ENCODE measurements at places on chromosomes 16 and 17.
A peak's percentile ranks its signal among the peaks of the same experiment; 100 is the strongest.

DNA sequence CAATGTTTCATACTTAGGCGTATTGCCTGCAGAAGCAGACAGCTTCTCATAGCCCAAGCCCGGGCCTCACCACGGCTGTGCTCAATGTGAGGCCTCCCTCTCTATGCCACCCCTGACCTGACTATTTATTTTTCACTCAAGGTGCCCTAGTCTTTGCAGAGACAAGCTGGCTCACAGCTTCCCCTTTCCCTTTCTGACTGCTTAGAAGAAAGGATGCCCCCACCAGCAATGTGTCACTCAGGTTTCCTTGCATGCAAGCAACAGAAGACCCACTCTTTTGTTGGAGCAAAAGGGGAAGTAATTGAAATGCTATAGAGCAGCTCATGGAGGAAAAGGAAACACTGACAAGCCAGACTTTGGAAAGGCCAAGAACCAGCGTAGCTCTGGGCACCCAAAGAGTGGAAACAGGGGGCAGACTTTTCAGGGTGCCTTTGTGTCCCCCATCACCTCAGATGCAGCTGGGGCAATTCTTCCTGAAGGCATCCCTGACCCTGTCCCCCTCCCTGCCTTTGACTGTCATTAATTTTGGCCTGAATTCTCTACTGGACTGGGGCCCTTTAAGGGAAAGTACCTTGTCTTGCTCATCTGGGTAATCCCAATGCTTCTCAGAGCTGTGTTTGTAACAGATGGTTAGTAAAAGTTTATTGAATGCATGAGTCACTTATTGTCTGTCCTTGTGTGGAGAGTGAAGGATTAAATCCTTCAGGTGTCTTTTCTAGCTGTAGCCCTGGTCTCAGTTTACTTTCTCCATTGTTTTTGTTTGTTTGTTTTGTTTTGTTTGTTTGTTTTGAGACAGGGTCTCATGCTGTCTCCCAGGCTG is 17.8 kb downstream of the RGS9 start:
- no peak for DNase-seq

DNA sequence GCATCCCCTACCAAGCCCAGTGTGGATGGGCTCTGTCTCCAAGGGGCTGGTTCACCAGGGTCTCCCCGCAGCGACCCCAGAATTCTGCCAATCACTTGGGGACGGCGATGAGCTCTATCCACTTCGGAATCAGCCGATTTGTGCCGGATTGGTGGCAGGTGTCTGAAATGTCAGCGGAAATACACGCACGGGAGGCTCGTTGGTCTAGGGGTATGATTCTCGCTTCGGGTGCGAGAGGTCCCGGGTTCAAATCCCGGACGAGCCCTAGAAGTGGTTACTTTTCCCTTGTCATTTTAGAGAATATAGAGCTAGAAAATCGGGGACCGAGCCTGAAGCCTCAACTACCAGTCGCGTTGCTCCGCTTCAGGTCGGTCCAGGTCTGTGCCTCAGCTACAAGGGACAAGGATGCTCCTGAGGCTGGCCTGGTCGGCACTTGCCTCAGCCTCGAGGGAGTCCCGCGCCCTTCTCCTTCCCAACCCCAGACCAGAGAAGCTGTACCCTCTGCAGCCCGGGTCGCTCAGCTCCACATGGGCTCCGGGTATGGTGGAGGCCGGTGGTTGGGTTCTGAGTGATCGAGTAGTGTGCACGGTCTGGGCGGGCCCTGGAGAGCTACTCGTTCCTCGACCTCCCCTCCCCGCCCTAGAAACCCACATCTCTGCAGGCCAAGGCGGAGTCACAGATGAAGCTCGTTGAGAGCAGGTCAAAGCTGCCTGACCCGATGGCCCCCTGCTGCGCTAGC is 16.0 kb upstream of the OR1F1 start:
- no peak for DNase-seq

- DNase-seq = no peak
Measured at GRCh38 chr16:8663192-8664089, 11.0 kb upstream of the ABAT start.

GRCh38 chr17:18040261-18040858 is 1.2 kb downstream of the GID4 start:
- no peak for DNase-seq

DNA sequence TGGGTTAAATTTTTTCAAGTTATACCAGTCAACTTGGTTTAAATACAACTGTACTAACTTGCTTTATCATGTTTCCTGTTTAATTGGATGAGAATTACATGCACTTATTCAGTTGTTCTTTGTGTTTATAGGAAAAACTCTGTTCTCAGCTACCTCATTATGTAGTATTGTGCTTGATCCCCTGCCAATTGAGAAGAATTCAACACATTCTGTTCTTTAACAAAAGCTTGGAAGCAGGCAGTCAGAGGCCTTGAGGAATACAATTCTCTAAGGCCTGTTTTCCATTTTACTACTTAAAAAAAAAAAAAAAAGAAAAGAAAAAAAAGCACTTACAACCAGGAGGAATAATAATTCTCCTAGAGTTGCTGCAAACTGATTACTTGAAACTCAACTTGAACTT is 60.6 kb upstream of the CMIP start:
- no peak for DNase-seq

DNA sequence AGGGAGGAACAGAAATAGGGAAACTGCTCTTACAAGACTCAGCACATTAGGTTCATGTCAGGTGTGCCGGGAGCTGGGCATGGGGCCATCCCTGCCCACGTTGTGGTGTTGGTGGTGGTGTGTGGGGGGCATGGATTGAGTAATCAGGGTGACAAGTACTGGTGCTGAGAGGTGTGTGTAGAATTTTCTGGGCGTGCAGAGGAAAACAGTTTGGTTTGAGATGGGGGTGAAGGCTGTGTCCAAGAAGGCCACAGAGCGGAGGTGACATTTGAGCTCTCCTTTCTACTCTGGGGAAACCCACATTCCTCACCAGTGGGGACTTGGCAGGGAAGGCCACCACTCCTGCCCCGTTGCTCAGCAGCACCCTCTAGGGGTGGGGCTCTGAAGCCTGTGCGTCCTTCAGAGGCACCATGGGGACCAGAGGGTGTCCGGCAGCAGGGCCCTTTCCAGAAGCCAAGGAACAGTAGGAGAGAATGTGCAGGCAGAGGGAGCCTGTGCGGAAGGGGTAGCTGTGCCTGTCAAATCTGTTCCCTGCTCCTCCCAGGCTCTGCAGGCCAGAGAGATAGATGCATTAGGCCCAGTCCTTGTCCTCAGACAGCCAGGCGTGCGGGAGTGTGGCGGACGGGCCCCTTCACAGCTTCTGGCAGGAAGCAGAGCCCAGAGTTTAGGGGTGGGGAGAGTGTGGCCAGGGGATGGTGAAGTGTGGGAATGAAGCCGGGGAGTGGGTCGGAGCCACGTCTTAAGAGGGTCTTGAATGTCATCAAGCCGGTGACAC is 48.7 kb upstream of the GSE1 start:
- DNase-seq = no peak

DNA sequence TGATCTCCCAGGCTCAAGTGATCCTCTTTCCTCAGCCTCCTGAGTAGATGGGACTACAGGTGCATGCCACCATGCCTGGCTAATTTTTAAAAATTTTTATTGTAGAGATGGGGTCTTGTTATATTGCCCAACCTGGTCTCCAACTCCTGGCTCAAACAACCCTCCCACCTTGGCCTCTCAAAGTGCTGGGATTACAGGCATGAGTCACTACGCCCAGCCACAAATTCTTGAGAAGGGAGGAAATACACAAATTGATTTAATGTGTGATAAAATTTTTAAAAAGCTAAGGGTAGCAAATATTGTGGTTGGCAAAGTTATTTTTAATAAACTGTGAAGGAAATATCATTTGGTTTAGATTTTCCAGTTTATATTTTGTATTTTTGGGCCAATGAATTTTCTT is 9.6 kb downstream of the ITGAD start:
- DNase-seq = no peak

DNA sequence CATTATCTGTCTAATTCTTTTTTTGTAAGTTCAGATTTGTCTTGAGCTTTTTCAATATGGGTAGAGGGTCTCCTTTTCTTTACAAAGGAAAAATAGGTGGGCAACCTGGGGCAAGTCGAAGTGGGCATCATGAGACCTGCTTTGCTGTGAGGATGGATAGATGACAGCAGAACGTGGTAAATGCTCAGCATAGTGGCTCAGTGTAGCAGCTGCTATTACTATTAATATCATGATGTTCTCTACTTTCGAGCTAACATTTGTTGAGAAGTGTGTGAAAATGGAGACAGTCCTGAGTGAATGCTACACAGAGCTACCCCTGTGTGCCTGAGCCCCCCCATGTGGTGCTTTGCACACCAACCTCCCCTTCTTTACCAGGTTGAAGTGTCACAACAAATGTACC is 39.0 kb upstream of the LGALS9 start:
- DNase-seq = no peak

DNA sequence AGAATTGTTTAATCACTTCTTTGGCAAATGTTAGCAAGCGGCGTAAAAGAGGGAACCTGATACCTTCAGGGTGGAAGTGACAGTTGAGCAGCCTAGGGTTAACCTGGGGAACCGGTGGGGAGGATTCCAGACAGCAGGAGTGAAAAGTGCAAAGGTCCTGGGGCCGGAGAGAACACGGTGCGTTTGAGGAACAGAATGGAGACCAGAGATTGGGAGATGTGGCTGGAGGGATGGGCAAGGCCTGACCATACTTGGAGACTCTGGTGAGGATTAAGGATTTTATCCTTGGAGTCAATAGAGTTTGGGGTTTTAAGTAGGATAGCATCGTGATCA is 2.3 kb upstream of the ZNF500 start:
- DNase-seq = no peak

- no peak for DNase-seq
Measured at GRCh38 chr17:17812211-17813054, 24.4 kb downstream of the SREBF1 start.

GRCh38 chr17:45077643-45078042 is 16.5 kb downstream of the NMT1 start:
- no peak for DNase-seq

- no peak for DNase-seq
Measured at GRCh38 chr16:23949630-23950290, 114.0 kb downstream of the PRKCB start.

DNA sequence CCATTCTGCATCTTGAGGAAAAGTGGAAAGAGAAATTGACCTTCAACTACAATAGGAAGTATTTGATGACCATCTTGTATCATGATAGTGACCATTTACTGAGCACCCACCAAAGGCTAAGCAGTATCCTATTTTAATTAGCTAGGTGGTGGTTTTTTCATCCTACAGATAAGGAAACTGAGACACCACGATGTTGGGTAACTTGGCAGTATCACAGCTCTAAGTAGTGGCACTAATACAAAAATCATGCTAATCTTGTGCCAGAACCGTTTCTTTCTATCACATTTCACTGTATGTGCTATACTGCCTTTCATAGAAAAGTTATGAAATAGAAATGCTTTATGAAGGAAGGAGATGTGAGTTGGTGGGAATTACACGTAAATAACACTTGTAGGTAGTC is 2.3 kb downstream of the EVI2B start:
- DNase-seq = no peak

DNA sequence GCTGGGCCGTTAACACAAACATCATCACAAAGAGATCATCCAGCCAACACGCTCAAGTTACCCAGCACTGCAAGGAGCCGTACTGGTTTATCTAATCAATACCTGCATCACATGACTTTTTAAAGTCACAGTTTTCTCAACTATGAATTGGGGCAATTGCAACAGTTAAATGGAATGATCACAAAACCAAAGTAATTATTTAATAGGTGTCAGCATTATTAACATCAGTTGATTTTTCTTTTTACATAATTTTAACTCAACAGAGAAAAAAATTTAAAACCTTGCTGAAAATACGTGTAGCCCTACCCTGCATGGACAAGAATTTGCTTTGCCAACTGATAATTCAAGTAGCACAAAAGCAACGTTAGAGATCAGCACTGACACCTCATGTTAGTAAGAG is 95.7 kb upstream of the SOX9 start:
- DNase-seq = no peak

- DNase-seq = no peak
Measured at GRCh38 chr17:36544044-36544306, 744 bp upstream of the GGNBP2 start.

GRCh38 chr16:70694088-70694867 is 8.4 kb upstream of the MTSS2 start:
- peak; percentile 63 for DNase-seq

DNA sequence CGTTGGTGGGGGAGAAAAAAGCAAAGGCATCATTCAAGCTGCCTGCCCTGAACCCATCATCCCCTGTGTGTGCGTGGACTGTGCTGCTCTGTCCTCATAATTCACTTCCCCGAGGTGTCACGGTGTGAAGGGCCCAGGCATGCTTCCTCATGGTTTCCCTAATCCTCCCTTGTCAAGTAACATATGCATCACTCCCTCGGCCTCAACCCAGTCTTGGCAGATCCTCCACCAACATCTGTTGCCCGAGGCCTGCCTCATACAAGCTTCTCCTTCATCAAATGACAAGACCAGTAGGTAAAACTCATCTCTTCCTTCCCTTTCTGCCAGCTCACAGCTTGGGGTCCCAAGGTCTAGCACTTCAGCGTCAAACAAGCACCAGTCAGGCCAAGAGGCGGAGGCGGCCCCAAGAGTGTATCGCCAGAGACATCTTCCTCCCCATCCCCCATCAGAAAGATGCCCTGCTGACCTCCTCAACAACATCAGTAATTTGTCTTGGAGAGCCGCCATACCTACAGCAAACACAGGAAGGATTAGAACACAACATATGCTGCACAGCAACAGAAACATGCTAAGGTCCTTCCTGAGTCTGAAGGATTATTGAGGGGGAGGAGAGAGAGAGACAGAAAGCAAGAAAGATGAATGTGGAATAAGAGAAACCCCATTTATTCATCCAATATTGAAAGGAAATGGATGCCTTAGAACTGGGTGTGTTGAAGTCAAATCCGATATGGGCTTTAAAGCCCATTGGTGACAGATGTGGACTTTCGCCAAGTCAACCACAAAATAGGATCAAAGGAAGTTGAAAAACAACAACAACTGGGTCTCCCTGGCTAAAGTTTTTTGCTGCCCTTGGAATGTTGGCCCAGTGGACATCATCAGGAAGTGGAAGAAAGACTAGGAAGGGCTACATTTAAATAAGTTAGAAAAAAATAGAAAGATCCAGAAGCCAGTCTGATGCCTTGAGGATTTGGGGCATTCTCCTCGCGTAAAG is 38.4 kb downstream of the SOX9 start:
- no peak for DNase-seq

- DNase-seq = no peak
Measured at GRCh38 chr16:46833460-46833800, 2.5 kb upstream of the C16orf87 start.

GRCh38 chr17:49928837-49929475 is 40.0 kb upstream of the DLX4 start:
- DNase-seq = no peak

DNA sequence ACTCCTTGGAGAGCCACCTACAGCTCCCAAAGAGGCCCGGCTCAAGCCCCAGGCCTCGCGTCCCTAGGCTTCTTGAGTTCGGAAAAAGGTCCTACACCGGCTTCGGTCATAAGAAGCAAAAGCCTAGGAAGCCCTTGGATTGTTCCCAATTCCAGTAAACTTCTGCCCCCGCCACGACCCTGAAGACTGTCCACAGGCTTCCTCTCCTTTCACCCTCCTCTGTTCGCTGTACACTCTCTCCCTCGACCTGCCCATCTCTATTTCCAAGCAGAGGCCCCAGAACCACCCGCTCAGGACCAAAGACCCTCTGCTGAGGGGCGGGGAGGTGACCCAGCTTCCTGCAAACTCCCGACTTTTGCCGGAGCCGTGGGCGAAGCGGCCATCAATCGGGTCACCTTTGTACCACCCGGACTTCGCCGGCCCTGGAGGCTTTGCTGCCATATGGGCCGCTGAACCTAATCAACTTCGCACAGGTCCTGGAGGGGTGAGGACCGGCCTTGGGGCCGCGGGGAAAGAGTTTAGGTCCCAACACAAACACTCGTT is 2.7 kb downstream of the HOXB2 start:
- DNase-seq = no peak
